ENCODE measurements at places on chromosomes 13 and 19. TPM values are rescaled to one million over a fixed set of nuclear protein-coding genes. Genes with fewer than 3 reads are reported as not detected.

The N4BP2L2 gene
- total RNA-seq = 29.4 TPM

The ZNF302 gene
- total RNA-seq = 4.4 TPM

The KIR2DL4 gene
- total RNA-seq = not detected

The HIPK4 gene
- total RNA-seq = not detected

The CYP4F3 gene
- not detected for total RNA-seq

The GPR12 gene
- not detected for total RNA-seq

The SOX1 gene
- total RNA-seq = not detected

The GPC6 gene
- 4.7 TPM for total RNA-seq

The ZNF99 gene
- not detected for total RNA-seq

The CLEC4M gene
- total RNA-seq = not detected

The LYL1 gene
- total RNA-seq = 0.53 TPM

The HSH2D gene
- not detected for total RNA-seq

The ZNF880 gene
- total RNA-seq = 22.9 TPM

The ZNF439 gene
- total RNA-seq = 0.19 TPM

The PRODH2 gene
- total RNA-seq = not detected

The PLK5 gene
- total RNA-seq = not detected

The LRRC63 gene
- not detected for total RNA-seq

The CBARP gene
- 6.2 TPM for total RNA-seq

The KLK2 gene
- total RNA-seq = not detected

The IGFL1 gene
- total RNA-seq = 0.34 TPM

The ZNF229 gene
- total RNA-seq = 9.3 TPM

The ATP4A gene
- total RNA-seq = not detected

The FBN3 gene
- total RNA-seq = not detected

The FXYD3 gene
- 479 TPM for total RNA-seq

The CYTH2 gene
- 23.5 TPM for total RNA-seq

The ZNF772 gene
- 7.7 TPM for total RNA-seq

The OLFM2 gene
- total RNA-seq = 3.6 TPM

Measured in hair follicular keratinocyte (primary cell).